PC-3 (cell line): ENCODE measurements at places on chromosomes 1 and 21. TPM values are rescaled to one million over a fixed set of nuclear protein-coding genes. Genes with fewer than 3 reads are reported as not detected.

UMODL1 gene
- total RNA-seq: 0.58 TPM in 1 of 2 replicates, not detected in the other

ANKRD34A gene
- total RNA-seq: 0.29 and 2.8 TPM in 2 replicates

ITGB2 gene
- 45.1 and 45.7 TPM in 2 replicates for total RNA-seq

OR10K2 gene
- not detected in 2 replicates for total RNA-seq

PCP4L1 gene
- 0.07 TPM in 1 of 2 replicates, not detected in the other for total RNA-seq

HUNK gene
- not detected in 2 replicates for total RNA-seq

CCDC27 gene
- total RNA-seq: not detected in 2 replicates

DCAF6 gene
- 29.1 and 52.2 TPM in 2 replicates for total RNA-seq

DNA sequence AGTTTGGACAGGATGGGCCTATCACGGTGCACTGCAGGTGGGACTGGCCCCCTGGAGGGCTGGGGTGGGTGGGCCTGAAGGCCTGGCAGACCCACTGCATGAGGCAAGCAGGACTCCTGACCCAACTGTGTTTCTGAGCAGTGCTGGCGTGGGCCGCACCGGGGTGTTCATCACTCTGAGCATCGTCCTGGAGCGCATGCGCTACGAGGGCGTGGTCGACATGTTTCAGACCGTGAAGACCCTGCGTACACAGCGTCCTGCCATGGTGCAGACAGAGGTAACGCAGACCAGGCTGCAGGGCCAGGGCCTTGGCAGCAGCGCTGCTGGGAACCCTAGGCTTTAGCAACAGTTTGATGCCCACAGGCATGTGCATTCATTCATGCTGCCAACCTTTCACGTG lies 29.0 kb upstream of the KDM4A start:
- H3K4me3 ChIP-seq: no peak overlapping the region
- no peaks in the 10 kb centered on the region for H3K27me3 ChIP-seq
- H3K4me1 ChIP-seq: no peaks in the 10 kb centered on the region
- peaks cover 9% of the 10 kb centered on the region for H3K36me3 ChIP-seq
- no peak for DNase-seq
- H3K27ac ChIP-seq: no peak overlapping the region

DNA sequence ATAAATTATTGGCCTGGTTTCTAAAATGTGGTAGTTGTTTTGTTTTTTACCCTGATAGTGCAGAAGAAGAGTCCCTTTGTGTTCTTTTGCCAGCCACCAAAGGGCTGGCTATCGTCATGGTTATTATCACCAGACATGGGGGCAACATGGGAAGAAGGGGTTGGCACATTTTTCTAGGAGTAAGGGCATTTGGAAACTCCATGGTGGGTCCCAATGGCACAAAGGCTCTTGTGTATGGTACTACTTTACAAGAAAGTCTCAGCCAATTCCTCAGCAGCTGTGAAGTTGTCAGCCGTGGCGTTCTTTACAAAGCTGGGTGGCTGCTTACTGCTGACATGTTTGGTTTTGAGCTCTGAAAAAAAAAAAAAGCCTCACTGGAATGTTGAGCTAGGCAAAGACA lies 330.4 kb upstream of the ESRRG start:
- no peaks in the 10 kb centered on the region for H3K36me3 ChIP-seq
- H3K27ac ChIP-seq: no peak overlapping the region
- DNase-seq: no peak

GRCh38 chr1:36285443-36286101 lies 20.6 kb upstream of the SH3D21 start:
- H3K27me3 ChIP-seq: no peaks in the 10 kb centered on the region
- peaks cover 64% of the 10 kb centered on the region for H3K36me3 ChIP-seq
- DNase-seq: peak; percentile 89
- H3K4me1 ChIP-seq: no peaks in the 10 kb centered on the region
- H3K4me3 ChIP-seq: no peak overlapping the region

GRCh38 chr1:48499211-48499735 lies 27.3 kb upstream of the SPATA6 start:
- H3K27me3 ChIP-seq: no peaks in the 10 kb centered on the region
- no peaks in the 10 kb centered on the region for H3K36me3 ChIP-seq
- no peak overlapping the region for H3K27ac ChIP-seq

GRCh38 chr1:155175281-155175926 lies 1.8 kb downstream of the TRIM46 start:
- H3K4me3 ChIP-seq: no peak overlapping the region
- DNase-seq: no peak
- no peak overlapping the region for H3K27ac ChIP-seq
- H3K4me1 ChIP-seq: peaks cover 29% of the 10 kb centered on the region
- H3K27me3 ChIP-seq: no peaks in the 10 kb centered on the region

- no peak for DNase-seq
- H3K27ac ChIP-seq: no peak overlapping the region
- H3K27me3 ChIP-seq: peaks cover 52% of the 10 kb centered on the region
Measured at GRCh38 chr21:39800311-39800710, 55.3 kb downstream of the IGSF5 start.

GRCh38 chr1:164765992-164766720 lies 207.2 kb downstream of the PBX1 start:
- no peaks in the 10 kb centered on the region for H3K36me3 ChIP-seq
- no peaks in the 10 kb centered on the region for H3K27me3 ChIP-seq
- DNase-seq: no peak
- no peak overlapping the region for H3K27ac ChIP-seq

DNA sequence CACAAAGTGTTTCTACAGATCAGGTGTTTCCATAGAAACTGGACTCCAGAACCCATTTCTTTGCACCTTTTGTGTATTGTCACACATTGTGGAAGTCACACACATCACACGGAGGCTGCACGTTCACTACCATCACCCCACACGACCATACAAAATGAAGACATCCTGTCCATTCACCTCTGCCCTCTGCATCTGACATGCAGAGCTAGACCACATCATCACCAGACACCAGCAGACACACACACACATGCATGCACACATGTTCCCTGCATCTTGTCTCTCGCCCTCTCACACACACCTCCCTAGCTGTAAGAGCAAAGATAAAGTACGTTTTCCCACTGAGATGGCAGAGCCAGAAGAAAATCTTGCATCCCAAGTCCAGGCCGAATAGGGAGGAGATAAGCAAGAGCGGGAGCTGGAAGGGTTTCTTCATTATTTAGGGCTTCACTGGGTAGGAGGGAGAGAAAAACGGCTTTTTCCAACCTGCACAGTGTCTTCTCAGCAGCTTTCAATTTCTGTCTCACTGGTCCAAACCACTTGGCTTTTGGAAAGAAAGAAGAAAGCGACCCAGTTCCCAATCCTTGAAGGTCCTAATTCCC lies 709 bp downstream of the PRELP start:
- no peaks in the 10 kb centered on the region for H3K36me3 ChIP-seq
- no peak overlapping the region for H3K4me3 ChIP-seq
- no peak overlapping the region for H3K27ac ChIP-seq
- peaks cover 21% of the 10 kb centered on the region for H3K4me1 ChIP-seq

DNA sequence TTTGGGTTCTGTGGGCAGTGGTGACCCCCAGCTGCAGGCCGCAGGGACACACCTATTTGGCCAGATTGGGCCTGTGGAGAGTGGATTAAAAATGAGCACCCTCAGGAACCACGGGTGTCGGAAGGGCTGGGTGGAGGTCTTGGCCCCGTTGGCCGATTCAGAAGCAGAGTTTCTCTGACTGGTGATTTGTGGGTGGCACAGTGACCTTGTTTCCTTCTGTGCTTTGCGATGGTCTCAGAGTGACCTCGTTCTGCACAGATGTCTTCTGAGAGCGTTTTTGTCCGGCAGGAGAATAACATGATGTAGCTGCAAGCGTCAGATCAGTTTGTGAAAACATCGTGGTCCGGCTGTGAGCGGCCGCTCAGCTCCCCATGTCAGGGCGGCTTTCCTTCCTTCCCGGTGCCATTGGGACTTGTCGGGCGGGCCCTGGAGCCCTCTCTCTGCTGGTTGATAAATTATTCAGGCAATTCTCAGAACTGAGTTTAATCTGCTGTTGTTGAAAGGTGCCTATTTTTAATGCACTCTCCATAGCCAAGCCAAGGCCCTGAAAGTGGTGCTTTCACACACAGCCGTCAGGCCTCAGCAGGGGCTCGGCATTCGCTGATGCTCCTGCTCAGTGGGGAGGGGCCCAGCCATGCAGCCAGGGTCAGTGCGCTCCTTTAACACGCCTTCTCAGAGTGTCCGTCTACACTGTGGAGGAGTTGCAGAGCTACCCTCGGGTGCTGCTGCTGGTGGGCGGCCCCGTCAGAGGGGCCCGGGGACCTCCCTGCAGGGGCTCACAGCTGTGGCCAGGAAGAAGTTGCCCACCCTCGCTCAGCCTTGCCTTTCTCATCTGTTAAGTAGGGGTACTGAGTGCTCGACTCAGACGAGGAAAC lies 26.8 kb downstream of the TRPM2 start:
- no peaks in the 10 kb centered on the region for H3K36me3 ChIP-seq
- peaks cover 4% of the 10 kb centered on the region; the same call in 1 of the 2 replicates for H3K27me3 ChIP-seq
- H3K4me1 ChIP-seq: no peaks in the 10 kb centered on the region

DNA sequence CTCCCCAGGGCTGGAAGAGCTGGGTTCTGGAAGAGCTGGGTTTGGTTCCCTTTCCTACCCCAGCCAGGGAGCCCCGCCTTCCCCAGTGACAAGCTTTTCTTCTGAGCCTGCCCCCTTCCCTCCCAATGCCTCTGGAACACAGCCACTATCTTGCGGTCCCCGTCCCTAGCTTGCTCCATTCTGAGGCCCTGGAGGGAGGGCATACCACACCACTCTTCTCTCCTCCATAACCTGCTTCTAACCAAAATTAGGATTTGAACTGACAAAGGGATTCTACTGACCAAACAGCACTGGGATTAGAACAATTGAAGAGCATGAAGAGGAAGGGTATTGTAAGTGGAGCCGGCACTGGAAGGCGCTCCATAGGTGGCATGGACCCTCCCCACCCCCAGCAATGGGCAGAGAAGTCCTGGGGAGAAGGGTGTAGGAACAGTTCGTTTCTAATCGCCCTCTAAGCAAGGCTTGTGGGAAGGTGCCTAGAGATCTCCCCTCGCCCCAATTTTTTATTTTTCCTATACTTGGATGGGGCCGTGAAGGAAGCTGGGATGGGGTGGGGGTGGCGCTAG lies 690 bp downstream of the C1orf216 start:
- DNase-seq: peak; percentile 65
- 0 out of 2 replicates have a peak, but pooled peaks cover 6% of the 10 kb centered on the region for H3K36me3 ChIP-seq
- peaks cover 23% of the 10 kb centered on the region for H3K4me1 ChIP-seq
- H3K27ac ChIP-seq: peak overlapping the region; percentile 74; the same call in 1 of the 2 replicates
- no peaks in the 10 kb centered on the region for H3K27me3 ChIP-seq

DNA sequence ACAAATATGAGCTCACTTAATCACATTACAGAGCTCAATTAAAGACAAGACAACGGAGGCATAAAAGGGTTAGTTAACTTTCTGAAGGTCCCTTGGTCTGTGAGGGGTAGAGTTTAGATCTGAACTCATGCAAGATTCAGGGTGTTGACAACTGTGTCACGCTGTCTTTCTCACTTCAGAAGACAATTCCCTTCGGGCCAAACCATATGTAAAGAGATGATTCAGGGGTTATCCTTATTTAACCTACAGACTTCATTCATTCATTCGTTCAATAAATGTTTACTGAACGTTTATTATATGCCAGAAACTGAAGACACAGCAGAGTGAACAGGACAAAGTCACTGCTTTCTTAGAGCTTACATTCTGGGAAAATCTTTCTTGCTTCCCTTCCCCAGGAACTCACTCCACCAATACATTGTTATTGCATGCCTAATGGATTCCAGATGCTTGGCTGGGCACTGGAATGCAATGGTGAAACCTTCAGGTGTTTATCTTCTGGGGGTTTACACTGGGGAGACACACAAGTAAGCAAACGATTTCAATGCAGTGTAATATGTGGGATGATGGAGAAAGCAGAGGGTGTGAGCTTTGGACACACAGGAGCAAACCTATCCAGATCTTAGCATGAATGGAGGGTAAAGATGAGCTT lies 6.4 kb downstream of the XCL1 start:
- H3K36me3 ChIP-seq: no peaks in the 10 kb centered on the region
- H3K27ac ChIP-seq: no peak overlapping the region
- H3K27me3 ChIP-seq: no peaks in the 10 kb centered on the region
- H3K4me3 ChIP-seq: no peak overlapping the region
- peaks cover 20% of the 10 kb centered on the region for H3K4me1 ChIP-seq

GRCh38 chr1:186754542-186755145 lies 74.1 kb upstream of the PLA2G4A start:
- peaks cover 25% of the 10 kb centered on the region for H3K4me1 ChIP-seq
- no peak overlapping the region for H3K4me3 ChIP-seq
- no peaks in the 10 kb centered on the region for H3K27me3 ChIP-seq
- H3K36me3 ChIP-seq: no peaks in the 10 kb centered on the region
- DNase-seq: peak; percentile 57
- peak overlapping the region; percentile 78 for H3K27ac ChIP-seq

- peak; percentile 56 for DNase-seq
- peaks cover 22% of the 10 kb centered on the region for H3K4me1 ChIP-seq
- H3K36me3 ChIP-seq: peaks cover 91% of the 10 kb centered on the region
- H3K4me3 ChIP-seq: no peak overlapping the region
- no peaks in the 10 kb centered on the region for H3K27me3 ChIP-seq
- peak overlapping the region; percentile 69 for H3K27ac ChIP-seq
Measured at GRCh38 chr1:223748773-223749733, 36.7 kb downstream of the CAPN2 start.
